ENCODE measurements at places on chromosomes 5 and 9.

DNA sequence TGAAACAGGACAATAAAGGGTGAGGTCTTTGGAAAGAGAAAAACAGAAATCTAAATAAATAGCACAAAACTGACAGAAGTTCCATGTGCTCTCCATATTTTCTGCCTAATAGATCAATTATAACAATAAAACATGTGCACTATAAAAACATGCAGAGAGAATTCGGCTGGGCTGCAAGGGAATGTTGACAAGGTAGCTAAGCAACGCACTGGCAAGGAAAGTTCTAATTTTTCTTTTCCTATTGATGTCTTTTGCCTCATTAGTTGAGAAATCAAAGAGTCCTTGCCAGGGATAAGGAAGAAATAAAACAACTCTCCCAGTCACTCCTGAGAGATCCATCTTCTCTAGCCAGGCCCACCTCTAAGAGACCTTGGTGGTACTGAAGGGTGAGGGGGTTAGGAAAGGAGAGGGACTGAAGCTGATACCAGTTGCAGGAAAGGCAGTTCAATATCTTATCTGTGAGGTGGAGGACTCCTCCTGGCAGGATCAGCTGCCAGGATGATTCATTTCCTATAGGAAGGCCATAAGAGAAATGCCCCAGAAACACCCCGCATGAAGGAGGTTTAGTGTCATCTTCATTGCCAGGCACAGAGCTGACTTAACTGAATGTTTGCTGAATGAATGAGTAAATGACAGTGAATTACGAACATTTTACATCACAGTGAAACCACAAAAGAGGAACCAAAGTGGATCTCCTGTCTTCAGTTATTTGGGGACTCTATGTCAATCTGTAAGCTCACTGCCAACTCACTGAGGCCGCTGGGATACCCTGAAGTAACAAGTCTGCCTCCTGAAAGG, 63.7 kb upstream of the IFNK start:
- peak; percentile 95 for DNase-seq

GRCh38 chr9:69317894-69318293, 7.1 kb upstream of the ENTREP1 start:
- DNase-seq, result no peak

DNA sequence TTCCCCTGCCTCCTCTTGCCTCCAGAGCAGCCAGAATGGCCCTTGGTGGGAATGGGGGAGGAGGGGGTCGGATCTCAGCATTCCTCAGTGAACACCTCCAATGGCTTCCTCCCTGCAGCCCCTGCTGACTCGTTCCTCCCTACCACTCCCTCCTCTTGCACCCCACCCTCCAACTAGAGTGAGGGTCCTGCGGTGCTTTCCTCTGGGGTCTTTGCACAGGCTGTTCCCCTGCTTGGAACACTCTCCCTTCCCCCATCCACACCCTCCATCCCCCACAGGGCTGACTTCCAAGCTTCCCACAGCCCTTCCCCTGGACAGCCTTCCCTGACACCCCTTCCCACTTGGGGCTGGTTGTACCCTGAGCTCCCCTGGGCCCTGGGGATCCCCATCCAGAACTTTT, 70.4 kb upstream of the NEK6 start:
- no peak for DNase-seq

GRCh38 chr5:186091-187041, 4.9 kb upstream of the LRRC14B start:
- DNase-seq, result no peak

DNA sequence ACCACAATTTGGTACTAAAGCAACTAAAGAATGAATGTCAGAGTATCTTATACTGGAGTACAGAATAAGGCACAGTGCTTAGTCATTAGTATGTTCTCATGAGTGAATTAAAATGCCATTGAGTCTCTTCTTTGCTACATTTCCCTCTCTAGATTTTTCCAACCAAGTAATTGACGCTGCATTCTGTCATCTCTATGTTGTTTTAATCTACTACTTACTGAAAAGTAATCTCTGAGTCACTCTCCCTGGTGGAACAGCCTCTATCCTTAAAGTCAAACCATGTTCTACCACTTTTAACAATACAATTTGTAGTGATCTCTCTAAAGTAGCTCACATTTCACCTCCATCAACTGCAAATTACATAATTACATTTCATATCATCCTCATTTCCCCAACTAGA, 495.1 kb downstream of the CDH18 start:
- no peak for DNase-seq

DNA sequence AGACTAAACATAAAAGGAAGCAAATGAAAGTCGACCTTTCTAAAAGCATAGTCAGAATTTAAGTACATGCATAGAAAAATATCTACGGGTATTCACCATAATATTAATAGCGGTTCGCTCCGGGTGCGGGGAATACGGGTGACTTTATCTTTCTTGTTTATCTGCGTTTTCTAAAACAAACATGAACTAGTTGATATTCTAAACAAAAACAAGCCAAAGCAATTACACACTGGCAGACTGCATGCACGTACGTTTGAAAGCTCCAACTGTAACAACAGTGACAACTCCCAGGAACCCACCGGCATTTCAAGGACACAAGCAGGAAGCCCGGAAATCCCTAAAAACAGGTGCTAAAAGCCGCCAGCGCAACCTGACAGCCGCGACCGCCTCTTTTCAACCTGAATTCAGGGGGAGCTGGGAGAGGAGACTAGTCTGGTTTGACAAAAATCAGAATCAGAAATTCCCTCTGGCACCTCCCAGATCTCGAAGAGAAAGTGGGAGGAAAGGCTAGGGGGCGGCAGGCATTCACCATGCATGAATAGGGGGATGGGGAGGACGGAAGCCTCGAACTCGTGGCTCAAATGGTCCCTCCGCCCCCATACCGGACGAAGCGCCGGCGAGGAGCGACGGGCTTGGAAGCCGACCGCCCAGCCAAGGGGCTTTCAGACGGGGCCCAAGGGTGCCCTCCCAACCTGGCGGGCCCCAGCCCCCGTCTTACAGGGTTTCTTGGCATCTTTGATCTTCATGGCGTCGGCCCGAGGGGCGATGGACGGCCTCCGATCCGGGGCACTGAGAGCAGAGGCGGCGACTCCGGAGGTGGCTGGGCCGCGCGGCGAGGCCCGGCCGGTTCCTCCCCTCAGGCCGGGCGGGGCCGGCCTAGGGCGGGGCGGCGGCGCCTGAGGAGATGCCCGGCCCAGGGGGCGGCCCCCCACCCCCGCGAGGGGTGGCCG, at the start of gene PANK3:
Gene PANK3, minus strand, starts transcription at position 831 of the 950 bp plus-strand sequence. Its CDS starts 85 bp downstream, at position 746.
- DNase-seq, result peak; percentile 91

DNA sequence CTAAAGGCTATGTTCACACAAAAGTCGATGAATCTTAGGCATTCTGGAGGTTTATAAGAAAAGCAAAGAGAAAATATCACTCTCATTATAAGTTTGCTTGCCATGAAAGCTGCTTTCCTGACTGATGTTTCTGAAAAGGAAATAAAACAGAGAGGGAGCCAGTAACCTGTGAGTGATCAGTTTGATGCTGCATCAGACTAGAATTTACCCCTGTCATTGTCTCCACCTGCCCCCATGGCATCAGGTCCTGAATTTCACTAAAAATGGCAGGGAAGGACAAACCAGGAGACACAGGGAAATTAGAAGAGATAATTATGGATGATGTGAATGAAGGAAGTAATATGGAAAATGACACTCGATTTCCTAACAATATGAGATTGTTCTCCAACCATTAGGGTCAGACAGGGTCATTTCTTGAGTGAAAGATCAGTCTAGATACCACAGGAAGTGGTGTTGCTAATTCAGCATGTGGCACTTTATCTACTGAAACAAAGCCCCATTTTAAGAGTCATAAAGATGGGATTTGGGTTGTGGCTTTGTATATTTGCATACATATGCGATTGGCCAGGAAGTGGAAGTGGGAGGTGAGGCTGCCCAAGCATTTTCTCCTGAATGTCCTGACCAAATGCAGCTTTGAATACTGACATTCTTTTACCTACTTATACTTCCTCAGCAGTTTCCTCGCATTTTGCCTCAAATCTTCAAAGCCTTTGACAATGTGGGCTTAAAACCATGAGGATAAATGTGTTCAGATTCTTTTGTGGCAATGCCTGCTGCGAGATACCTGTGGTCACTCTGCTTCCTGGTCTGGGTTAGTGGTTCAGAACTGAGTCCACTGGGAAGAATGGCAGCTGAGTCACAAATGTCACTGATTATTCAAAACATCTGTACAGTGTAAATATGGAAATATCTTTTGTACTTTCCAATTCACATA, 29.7 kb downstream of the MEGF10 start:
- peak; percentile 9 for DNase-seq

GRCh38 chr9:89685698-89686097, 80.9 kb downstream of the GADD45G start:
- no peak for DNase-seq

- no peak for DNase-seq
These were observed 56.0 kb upstream of the PCAT7 start for GRCh38 chr9:94498801-94499453.

GRCh38 chr9:75149841-75150241, 61.5 kb downstream of the OSTF1 start:
- DNase-seq, result peak; percentile 44

DNA sequence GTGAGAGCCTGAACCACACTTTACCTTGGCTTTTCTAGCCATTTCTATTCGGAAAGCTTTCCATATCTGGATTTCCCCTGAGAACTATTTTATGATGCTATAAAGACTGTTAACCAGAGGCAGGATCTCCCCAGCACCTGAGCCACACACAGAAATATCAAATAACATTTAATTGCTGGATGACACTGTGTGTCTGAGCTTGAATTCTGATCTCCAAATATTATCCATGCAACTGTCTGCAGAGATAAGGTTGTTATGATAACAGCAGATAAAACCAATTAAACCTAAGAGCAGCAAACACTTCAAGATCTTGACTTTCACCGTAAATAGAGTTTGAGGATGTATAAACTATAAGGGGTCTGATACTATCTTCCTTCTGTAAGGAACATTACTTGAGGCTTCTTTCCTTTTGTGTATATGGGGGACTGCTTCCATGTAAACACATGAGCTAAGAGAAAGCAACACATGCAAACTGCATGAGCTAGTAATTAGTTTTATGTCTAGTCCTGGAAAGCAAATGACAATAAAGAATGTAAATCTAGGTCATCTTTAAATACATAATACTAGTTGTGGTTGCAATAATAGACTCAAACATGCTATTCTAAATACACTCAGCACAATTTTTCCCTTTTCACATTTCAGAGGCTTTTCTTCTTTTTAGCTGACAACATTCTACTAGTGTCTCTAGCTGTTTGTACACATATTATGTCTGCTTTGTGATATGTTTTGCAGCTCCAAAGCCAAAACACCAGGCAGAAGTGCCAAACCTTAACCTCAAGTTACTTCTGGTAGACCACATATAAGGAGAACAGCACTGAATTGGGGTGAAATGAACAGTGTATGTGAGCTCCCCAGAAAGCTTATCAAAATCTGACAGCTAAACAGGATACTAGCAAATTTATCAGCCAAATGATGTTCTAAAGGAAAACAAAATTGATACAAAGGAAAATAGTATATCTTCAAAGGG, 136.5 kb downstream of the EFNA5 start:
- DNase-seq, result no peak

- DNase-seq, result no peak
These were observed 70.8 kb downstream of the RAB24 start for GRCh38 chr5:177232761-177233160.

GRCh38 chr9:72596451-72597180, 75.2 kb downstream of the TMC1 start:
- DNase-seq, result no peak

DNA sequence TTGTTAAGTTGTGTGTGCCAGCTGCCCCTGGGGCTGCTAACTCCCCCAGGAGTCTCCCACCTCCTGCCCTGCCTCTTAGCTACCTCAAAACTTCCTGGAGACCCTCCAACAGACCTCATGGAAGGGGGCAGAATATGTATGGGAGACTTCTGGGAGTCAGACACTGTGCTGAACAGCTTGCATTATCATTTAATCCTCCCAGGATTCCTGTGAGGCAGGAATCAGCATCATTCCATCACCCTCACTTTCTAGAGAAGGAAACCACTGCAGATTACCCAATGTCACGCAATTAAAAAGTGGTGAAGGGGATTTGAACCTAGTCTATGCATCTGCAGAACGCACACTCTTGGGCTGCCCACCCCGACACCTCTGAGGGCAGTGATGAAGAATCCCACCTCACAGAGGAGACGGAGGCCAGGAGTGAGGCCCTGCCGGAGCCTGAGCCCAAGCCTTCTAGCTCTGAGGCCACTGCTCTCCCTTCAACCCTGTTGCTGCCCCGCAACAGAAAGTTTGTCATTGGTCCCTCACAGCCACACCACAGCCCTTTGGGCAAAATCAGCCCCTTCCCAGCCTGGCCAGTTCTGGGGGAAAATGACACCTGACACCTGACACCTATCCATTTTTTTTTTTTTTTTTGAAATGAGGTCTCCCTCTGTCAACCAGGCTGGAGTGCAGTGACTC, 30.3 kb upstream of the IL17B start:
- DNase-seq, result no peak

DNA sequence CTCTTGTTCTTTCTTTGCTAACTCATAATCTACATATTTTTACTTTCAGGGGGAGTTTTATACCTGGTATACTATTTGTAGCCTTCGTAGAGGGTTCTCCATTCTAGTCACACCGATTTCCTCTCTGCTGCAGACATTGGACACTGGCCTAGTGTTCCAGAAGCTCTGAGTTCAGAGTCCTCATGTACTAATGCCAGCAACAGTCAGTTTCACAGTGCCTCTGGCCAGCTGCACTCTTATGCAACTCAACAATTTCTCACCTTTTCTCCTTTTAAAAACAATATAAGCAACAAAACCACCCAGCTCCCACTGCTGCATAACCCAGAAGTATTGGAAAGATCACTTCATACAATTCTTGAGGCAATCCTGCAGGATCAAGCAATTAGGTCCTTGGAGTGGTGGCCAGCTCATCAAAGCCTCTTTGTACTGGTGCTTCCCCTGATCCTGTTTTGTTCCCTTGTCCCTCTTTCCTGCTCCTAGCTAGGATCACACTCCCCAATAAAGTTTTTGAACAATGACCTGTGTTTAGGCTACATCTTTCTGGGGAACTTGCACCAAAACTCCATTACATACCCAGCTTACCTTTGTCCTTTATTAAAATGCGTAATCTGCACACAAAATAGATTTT, 98.1 kb upstream of the TUT7 start:
- DNase-seq, result no peak

GRCh38 chr5:139272471-139273321, 20.8 kb upstream of the MATR3 start:
- DNase-seq, result peak; percentile 11

- no peak for DNase-seq
These were observed at the start of gene ABCA2 for GRCh38 chr9:137027369-137028262. Gene ABCA2, minus strand, starts transcription at chr9:137028237. Its CDS starts 97 bp downstream, at chr9:137028140.

GRCh38 chr5:88452820-88453219, 184.2 kb upstream of the TMEM161B start:
- DNase-seq, result no peak

- no peak for DNase-seq
These were observed 79.0 kb downstream of the ZNF462 start for GRCh38 chr9:106941916-106942315.

Measured in suppressor macrophage treated with lipopolysaccharide for 4 hours (primary cell).